ENCODE measurements at places on chromosomes 7 and 10.

- DNase-seq, result no peak
Observed at GRCh38 chr10:130202984-130203621, 66.9 kb downstream of the GLRX3 start.

- no peak for DNase-seq
Observed at GRCh38 chr10:60170250-60170649, 219.4 kb downstream of the ANK3 start.

DNA sequence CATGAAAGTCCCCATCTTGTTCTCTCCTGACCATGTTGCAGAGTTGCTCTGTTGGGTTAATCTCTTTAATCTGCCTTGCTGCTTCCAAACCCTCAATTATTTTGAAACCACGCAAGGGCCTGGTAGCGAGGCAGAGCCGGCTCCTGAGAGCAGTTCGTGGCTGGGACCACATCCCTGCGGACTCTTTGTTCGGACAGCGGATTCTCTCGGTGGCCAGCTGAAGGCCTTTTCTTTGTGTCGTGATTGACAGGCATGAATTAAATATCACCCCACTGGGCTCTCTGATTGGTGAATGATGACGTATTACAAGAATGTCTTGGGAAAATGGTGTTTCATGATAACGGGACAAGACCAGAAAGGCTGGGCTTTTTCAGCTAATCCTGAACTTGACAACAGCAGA is 66.9 kb upstream of the ARHGAP21 start:
- DNase-seq, result no peak

- DNase-seq, result no peak
Observed at GRCh38 chr7:101235050-101235449, 2.6 kb downstream of the CLDN15 start.

DNA sequence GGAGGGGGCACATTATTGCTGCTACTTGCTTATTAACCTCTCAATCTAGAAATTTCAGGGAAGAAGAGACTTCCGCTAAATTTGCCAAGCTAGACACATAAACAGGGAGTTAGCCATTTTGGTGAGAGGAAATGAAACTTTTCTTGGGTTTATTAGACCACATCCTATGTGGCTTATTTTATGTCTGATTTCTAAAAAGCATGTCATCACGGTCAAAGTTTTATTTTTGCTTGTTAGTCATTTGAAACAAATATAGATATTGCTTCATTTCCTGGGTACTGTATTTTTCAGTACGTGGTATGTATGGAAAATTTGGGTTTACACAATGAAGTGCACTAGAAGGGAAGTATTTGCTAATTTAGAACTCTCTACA is 144.1 kb downstream of the TCF7L2 start:
- DNase-seq, result peak; percentile 62

DNA sequence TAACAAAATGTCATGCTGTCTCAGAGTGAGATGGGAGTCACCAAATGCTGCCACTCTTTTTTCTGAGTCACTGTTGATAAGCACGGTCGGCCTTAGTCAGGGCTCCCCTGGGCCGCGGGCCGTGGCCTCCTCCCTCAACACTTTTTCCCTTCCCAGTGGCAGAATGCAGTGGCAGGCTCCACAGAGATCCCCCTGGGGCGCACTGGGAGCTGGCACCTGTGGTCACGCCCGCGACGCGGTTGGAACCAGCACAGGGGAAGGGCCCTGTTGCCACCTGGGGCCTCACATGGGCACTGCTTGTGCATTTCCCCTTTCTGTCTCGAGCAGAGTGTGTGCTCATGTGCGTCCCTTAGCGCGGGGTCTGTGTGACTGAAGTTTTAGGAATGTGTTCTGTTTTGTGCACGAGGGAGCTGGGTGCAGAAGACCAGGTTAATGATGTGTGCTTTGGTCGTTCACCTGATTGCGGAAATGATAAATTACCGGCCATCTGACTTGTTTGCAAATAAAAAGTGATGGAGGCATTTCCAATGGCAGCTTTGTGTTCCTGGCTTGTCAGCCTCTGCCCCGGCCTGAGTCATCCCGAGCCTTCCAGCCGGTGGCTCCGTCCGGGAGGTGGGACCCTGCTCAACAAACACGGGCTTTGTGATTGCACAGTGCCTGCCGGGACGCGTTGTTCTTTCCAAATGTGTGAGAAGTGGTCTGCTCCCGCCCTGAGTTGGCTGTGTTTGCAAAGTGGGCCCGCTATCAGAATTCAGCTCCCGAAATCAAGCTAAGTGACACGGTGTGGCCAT is 100.7 kb downstream of the NKX6-2 start:
- DNase-seq, result no peak

DNA sequence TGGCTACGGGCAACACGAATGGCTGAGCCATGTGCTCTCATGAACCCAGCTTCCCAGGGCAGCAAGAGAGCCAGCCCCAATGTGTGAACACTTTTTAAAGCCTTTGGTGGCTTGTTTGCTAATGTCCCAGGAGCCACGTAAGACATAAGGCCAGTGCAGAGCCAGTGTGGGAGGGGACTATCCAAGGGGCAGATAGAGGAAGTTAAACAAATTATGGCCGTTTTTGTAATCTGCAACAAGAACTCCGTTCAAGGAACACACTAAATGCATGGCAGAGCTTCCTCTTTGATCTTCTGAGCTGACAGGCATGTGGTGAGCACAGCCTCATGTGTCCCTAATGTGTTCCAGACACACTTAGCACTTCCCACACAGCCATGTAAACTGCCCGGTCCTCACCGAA is 133.3 kb downstream of the TEX36 start:
- no peak for DNase-seq

- no peak for DNase-seq
Observed at GRCh38 chr7:30150711-30151110, 15.9 kb downstream of the MTURN start.

DNA sequence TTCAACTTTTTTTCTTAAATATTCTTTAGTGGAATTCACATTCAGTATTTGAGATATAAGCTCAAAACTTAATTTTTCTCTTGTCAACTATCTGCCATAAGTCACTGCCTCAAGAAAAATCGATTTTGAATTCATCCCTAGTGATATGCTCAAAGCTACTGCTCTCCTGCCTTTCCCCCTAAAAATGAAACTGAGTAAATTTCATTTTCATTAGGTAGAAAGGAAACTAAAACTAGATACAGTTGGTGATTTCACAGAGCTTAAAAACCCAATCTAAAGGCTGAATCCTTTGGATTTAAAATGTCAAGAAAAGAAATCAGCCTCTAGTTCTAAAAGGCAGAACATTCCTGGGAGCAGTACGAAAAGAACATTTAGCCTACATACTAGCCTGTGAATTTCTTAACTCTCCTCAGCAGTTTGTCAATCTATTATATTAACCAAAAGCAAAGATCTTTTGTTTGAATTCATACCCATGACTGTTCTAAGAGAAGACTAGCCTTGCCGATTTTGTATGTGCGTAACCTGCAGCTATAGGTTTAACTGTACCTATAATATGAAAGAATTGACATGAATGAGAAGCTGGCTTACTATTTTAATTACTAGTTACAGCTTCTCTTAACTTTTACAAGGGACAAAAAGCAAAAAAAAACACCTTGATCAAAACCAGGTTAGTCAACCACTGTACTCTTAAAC is 4.9 kb upstream of the FAM53B start:
- no peak for DNase-seq

GRCh38 chr7:7772397-7772821 is 54.0 kb upstream of the RPA3 start:
- DNase-seq, result no peak

DNA sequence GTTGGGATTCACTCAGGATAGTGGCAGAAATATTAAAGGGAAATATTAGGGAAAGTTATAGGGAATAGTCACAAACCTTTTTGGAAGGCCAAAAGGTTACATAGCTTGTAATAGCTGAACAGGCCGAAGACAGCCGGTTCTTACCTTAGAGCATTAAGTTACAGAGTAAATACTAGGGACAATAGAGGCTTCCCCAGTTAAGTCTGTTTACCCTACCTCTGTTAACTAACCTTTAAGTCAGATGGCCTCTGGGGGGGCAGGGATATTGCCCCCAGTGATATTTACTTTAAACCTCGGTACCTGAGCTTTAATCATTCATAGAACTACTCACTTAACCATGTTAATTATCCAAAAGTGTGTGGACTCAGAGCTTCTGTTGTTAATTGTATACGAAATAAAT is 7.4 kb downstream of the POLR1F start:
- DNase-seq, result no peak

- no peak for DNase-seq
Observed at GRCh38 chr10:31362023-31362641, 43.1 kb downstream of the ZEB1 start.

Data from CD8-positive, alpha-beta T cell (primary cell).